ENCODE measurements at places on chromosomes 5 and 9. TPM values are rescaled to one million over a fixed set of nuclear protein-coding genes. Genes with fewer than 3 reads are reported as not detected.

The DMGDH gene
- not detected for total RNA-seq

GRCh38 chr5:171437286-171437821 lies 17.9 kb downstream of the FGF18 start:
- peak; percentile 36 for DNase-seq

DNA sequence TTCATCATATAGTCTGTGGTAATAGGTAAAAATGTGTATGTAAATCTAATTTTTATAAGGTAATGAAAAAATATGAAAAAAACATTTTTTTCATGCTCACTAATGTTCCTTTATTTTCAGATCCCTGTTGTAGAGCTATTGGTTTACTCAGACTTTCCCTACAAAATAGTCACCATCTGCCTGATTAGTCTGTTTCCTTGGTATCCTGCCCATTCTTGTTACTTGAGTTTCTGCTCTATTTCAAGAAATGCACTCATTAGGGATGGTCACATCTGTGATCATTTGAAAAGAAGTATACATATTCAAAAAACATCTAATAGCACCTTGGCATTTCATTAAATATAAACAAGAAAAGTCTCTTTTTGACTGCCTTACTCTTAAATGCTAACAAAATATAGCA lies 21.6 kb upstream of the RASA1 start:
- no peak for DNase-seq

The LCN10 gene
- total RNA-seq, result 4.9 TPM

DNA sequence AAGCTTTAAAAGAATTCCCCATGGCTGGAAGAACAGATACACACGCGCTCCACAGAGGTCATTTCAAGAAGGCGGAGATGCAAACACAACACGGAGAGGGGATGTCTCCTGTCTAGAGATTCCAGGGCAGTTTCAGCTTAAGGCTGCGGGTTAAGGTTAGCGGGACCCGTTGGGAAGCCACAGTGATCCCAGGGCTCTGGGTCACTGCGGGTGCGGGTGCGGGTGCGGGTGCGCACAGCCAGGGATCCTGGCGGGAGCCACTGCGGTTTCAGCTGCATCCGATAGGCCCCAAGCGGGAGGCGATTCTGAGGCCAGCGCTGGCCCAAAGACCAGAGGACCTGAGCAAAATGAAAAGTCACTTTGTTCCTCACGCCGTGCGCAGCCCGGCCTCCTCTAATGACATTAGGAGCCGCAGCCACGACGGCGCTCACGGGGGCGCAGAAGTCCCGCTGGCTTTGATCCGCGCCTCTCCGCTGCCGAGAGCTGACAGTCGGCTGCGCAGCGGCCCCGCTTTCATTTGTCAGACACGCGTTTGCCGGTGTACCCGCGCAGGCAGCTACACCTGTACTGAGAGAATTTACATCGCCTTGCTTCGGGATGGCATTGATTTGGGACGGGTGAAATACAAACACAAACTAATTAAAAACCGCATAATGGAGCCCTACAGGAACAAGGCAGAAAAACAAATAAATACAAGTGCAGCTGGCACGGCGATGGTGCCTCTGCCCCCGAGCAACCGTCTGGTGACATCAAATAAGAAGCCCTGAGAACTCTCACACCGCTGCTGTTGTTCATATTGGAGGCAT lies 5.3 kb upstream of the IRX1 start:
- no peak for DNase-seq

The MLANA gene
- not detected for total RNA-seq

All from stomach (tissue), 19 donors.